ENCODE measurements at places on chromosomes 7 and 10.

GRCh38 chr7:22565315-22565811 is 65.4 kb upstream of the STEAP1B start:
- no peak for DNase-seq

- DNase-seq = no peak
Observed at GRCh38 chr10:59358576-59358975, 3.8 kb downstream of the FAM13C start.

- no peak for DNase-seq
Observed at GRCh38 chr10:30762620-30763019, 133.1 kb upstream of the LYZL2 start.

DNA sequence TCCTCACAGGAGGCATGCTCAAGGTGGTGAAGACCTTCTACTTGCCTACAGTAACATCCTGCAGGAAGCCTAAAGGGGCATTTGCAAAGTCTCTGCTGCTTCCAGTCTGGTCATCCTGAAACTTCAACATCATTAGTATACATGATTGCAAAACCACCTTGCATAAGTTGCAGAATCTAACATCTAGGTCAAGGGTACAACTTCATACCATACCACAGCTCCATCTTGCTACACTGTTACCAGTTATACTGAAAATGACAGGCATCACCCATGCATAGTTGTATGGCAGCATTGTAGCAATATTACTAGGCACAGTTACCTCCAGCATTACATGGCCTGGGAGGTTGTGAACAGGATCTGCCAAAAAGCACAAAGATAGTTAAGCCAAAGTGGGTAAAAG is 13.7 kb upstream of the MACROH2A2 start:
- no peak for DNase-seq

DNA sequence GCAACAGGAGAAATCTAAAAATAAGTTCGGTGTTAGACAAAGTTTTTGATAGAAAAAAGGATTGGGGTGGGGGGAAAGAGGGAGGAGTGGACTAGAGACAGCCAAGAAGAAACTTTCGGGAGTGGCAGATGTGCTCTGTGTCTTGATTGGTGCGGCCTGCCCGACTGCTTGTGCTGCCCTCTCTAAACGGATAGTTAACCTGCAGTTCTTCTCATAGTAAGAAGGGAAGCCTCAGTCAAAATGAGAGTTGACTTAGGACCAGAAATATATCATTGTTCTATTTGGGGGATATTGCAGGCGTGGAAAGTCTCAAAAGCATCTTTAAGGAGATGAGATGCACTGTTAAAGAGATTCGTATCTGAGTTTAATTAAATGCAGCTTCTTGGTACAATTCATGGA is 39.3 kb downstream of the UBE3C start:
- DNase-seq = no peak

DNA sequence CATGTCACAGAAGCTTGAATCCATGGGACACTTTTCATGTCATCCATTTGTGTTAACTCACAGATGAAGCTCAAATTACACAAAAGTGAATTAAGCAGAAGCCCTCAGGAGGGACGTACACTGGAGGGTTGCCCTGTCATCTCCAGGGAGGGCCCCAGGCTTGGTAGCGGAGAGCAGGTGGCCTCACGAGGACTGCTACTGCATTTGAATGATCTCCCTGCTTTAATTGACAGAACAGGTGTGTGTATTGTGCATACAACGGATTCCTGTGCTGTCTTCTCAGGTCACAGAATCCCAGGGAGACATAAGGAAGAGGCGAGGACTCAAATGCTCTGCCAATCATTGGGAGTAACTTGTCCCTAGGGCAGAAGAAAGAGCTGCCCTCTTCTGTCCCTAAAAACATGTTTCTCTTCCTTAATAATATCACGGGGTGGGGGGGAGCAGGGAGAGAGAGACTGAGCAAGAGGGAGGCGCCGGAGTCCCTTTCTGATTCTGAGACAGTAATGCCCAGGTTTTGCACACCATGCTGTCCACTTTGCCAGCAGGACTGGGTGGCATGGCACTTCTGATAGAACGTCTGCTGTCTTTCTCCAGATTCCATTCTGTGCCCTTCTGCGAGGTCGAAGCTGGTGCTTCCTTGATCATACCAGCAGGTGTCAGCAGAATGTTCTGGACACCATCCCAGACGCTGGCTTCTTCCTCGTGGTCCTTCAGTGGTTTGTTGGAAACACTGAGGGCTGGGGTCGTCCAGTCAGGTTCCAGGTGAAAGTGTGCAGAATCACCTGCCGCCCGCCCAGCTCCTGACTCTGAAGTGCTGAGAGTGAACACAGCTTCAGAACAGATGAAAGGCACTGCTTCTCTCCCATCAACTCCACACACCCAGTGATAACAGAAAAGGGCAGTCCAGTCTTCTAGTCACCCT is 26.2 kb upstream of the RASGEF1A start:
- peak; percentile 35 for DNase-seq

- DNase-seq = no peak
Observed at GRCh38 chr7:88311675-88312036, 5.0 kb upstream of the STEAP4 start.

DNA sequence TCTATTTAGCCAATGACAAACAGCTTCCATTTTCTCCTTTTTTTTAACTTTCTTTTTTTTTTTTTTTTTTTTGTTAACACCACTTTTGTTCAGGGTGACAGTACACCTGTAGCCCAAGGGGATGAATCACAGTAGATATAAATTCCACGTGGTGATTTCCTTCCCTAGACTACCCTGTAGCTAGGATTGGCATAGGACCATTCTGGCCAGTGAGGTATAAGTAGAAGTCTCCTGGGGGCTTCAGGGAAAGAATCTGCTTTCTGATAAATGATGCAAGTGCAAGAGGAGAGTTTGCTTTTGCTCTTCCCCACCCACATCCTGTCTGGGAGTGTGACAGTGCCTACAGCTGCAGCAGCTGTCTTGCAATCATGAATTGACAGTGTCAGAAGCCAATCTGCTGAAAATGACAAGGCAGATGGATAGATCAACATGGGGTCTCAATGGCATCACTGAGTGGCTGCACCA is 63.2 kb upstream of the TOMM7 start:
- no peak for DNase-seq

- DNase-seq = no peak
Observed at GRCh38 chr10:122087436-122087835, 98.5 kb downstream of the TACC2 start.
